ENCODE measurements at places on chromosomes 5 and 9.

- no peak for DNase-seq
Measured at GRCh38 chr5:133265720-133266526, 214.1 kb downstream of the HSPA4 start.

GRCh38 chr5:175286981-175287380 is 157.0 kb downstream of the DRD1 start:
- DNase-seq = no peak

GRCh38 chr5:8961956-8962355 is 583.9 kb downstream of the SEMA5A start:
- no peak for DNase-seq

GRCh38 chr9:6024035-6024554 is 8.7 kb upstream of the RANBP6 start:
- no peak for DNase-seq

DNA sequence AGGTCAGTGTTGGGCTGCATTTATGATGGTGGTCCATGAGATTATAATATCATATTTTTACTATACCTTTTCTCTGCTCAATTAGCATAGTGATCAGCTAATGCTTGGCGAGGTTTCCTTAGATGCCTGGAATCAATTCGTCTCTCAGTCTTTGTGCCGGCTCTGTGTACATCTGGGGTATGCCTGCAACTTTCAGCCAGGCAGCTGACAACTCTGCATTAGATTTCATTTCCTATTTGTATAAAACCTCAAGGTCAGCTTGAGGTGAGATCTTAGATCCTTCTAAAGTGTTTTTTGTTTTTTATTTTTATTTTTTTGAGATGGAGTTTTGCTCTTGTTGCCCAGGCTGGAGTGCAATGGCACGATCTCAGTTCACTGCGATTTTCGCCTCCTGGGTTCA is 86.8 kb downstream of the MELK start:
- DNase-seq = no peak

- no peak for DNase-seq
Measured at GRCh38 chr5:34923694-34924461, 5.5 kb upstream of the DNAJC21 start.

GRCh38 chr5:167897371-167897770 is 394.1 kb upstream of the WWC1 start:
- DNase-seq = no peak

DNA sequence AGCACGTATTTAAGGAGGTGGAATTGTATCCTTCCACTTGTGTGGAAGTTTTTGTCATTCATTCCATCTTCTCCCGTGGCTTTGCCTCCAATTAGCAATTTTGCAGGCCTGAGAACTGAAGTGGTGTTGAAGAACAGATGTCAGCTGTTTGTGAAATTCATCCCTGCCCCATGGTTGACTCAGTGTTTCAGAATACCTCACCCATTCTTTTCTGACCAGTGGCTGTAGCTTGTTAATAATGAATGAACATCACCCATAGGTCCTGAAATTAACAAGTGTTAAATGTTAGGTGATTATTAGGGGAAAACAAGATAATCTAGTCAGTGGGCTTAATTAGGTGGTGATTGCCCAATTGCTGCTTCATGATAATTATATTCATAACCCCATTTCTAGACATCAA is 11.7 kb downstream of the ZNF462 start:
- no peak for DNase-seq

GRCh38 chr5:145350513-145350912 is 484.6 kb downstream of the PRELID2 start:
- DNase-seq = no peak

DNA sequence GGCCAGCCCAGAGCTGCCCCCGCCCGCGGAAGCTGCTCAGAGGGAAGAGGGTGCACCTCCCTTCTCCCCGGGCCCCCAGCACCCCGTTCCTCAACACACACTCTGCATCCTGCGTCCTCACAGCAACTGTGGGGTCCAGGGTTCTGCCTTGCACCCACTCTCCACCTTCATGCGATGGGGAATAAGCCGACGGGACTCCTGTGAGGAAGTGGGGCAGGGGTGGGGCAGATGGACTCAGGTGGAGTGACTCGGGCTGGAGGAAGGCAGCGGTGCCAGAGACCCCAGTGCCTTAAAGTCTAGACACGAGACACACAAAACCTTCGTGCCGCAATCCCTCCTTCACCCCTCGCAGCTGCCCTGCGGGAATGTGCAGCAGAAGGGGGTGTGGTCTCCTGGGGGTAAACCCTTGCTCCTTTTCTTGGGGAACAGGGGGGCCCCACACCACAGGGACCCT is 8.6 kb downstream of the BRD3 start:
- no peak for DNase-seq

DNA sequence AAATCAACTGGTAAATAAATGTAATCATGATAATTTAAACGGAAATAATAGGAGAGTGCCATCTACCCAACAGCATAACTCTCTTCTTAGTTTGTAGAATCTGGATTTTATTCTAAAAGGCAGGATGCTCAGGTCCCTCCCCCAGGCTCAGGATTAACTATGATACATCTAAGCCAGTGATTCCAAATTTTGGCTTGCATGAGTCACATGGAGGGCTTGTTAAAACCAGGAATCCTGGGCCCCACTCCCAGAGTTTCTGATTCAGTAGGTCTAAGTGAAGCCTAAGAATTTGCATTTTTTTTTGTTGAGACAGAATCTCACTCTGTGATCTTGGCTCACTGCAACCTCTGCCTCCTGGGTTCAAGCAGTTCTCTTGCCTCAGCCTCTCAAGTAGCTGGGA is 62.3 kb upstream of the ZFR start:
- no peak for DNase-seq

DNA sequence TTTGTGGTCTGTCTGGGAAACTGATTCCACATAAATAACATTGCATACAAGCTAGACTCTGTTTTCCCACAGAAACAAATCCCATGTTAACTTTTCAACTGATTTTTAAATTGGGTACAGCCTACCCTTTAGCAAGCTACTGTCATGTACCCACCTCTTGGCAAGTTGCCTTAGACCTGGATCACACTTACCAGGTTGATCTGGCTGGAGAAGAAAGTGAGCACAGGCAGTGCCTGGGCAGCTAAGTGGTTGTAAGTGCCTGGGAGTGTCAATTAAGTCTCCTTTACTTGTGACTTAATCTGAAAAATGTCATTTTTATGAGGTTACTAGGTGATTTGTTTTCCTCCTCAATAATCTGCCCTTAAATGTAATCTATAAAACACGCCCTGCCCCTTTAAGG is 336.4 kb downstream of the ARL15 start:
- DNase-seq = no peak

GRCh38 chr9:110126499-110126941 is 81.4 kb downstream of the C9orf152 start:
- no peak for DNase-seq

DNA sequence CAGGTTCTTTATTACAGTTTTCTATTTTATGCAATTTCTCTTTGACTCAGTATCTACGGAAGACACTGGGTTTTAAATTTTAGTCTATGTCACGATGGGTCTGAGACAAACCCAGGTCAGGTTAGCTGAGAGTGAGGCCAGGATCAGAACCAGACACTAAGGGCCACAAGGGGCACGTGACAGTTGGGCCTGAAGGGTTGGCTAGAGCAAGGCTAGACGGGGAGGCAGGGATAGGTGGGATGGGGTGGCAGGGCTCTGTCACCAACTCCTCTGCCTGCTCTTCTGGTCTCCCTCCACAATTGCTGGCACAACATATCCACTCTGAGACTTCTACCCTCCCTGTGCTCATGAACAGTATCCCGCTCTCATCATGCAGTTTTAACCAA is 76.4 kb downstream of the MED27 start:
- no peak for DNase-seq

DNA sequence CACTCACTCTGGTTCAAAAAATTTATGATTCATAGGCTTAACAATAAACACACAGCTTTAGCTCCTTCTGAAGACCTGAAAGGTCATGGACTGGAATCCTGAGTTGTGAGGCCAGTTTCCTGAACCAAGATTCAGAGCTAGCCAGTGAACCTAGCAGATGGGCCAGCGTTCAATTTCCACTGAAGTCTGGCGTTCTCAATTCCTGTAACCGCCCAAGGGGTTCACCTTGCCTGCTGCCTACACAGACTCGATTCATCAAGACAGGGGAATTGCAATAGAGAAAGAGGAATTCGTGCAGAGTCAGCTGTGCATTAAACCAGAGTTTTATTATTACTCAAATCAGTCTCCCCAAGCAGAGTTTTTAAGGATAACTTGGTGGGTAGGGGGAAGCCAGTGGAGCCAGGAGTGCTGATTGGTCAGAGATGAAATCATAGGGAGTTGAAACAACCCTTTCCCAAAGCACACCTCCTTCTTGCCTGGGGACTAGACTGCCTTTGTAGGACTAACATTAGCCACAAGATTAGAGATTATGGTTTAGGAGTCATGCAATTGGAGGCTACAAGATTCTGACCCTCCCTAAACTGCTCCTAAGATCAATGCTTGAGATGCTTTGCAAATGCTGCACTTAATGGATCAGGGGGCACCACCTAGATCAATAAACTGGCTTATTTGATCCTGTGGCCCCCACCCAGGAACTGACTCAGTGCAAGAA is 117.5 kb upstream of the SHB start:
- no peak for DNase-seq

DNA sequence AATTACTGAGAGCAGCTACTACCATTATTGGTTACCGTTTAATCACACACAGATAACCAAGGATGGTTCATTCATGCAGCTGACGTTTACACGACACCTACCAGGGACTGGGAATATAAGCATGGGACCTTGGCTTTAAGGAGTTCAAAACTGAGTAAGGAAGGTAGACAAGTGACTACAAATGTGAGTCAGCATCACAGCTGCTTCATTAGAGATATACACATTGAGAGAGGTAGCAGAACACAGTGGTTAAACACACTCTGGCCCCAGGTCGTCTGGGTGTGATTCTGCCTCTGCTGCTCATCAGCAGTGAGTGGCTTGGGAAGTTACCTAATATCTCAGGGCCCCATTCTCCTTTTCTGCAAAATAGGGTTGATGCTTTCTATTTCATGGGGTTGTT is 268.6 kb downstream of the NR3C1 start:
- DNase-seq = no peak

DNA sequence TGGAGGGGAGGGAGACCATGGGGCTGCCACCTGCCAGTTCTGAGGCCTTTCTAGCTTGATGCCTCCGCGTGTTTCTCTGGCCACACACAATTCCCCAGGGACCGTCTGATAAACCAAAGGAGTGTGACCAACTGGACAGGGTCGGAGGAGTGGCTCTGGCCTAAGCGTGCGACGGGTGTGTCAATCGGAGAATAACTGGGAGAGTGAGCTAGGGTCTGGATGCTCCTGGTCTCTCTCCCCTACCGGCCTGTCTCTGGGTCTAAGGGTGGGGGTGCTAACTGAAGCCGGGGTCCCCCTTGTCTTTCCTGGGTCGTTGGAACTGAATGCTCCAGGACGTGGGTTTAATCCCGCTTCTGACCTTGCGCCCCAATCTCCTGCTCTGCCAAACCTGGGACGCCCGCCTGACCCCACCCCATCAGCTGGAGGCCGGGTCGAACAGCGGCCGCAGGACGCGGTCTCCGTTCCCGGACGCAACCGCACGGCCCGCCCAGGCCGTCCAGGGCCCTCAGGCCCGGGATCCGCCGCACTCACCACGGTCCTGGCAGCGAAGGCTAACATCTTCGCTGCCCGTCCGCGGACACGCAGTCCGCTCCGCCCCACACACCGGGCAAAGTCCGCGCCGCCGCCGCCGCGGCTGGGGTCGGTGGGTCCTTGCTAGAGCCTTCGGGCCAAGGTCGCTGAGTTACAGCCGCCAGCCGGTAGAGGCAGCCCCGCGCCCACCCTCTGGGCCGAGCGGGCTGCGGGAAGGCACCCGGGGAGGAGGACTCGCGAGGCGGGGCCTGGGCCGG is 447 bp downstream of the CRAT start:
- DNase-seq = no peak

GRCh38 chr5:99058466-99058865 is 129.7 kb upstream of the CHD1 start:
- no peak for DNase-seq

GRCh38 chr5:159697530-159697929 is 218.8 kb upstream of the ADRA1B start:
- DNase-seq = no peak
